Stimulated activated CD4-positive, alpha-beta T cell treated with anti-CD3 and anti-CD28 coated beads, Interleukin-2, amount 100 ng/mL, for 4 hours (primary cell): ENCODE measurements at places on chromosomes 7 and 10.

DNA sequence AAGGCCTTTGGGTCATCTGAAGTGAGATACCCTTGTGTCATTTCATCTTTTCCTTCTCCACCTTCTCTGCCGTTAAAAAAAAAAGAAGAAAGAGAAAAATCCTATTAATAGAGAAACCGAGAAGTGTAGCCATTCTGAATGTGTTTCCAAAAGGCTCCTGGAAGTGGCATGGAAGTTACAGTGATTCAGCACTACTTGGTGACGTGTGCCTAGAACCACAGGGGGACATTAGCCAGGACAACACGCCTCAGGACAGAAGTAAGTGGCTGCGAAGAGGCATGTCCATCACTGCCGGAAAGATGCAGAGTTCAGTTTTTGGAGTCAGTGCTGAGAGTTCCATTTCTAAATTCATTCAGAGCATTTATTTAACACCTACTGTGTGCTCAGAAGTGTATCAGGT, 6.3 kb downstream of the HTRA1 start:
- DNase-seq, result no peak

GRCh38 chr7:11935905-11936304, 103.9 kb upstream of the THSD7A start:
- DNase-seq, result no peak

DNA sequence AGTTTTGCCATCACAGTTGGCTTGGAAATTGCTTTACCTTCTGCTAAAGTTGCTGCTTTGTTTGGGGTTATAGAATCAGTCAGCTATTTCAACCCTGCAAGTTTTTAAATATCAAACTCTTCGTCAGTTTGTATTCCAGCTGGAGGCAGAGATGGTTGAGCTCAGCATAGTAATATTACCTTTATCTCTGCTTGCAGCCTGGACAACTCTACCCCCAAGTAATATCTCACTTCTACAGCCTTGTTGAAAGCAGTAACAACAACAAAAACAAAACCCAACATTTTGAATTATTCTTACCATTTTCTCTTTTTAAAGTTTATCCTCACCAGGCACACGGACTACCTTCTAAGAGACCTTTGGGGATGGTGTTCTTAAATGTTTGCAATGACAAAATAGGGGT, 239.1 kb upstream of the PHF14 start:
- no peak for DNase-seq

GRCh38 chr7:55016061-55016745, 2.6 kb upstream of the EGFR start:
- DNase-seq, result no peak

- no peak for DNase-seq
Measured at GRCh38 chr7:90025771-90026170, 128.5 kb upstream of the STEAP1 start.

- no peak for DNase-seq
Measured at GRCh38 chr10:105714728-105715127, 1073.6 kb downstream of the SORCS3 start.

DNA sequence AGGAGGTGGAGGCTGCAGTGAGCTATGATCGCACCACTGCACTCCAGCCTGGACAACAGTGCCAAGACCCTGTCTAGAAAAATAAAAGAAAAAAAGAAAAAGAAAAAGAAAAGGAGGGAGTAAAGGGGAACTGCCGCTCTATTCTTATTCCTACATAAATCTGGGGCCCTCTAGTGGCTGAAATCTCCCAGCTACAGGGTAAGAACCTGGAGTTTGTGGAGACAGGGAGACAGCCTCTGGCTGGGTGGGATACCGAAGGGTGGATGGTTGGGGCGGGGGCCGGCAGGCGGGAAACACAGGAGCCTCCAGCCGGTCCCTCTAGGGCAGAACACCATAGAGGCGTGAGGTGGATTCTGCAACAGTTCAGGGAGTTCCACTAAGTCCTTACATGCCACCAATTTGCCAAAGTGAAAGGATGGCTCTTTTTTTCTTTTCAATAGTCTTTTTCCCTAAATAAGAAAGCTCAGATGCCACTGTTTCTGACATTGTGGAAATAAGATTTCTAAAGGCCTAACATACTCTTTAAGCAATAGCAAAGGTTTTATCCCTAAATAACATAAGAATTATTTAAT, 117.3 kb downstream of the SVIL start:
- DNase-seq, result no peak

GRCh38 chr7:20713792-20714191, 72.9 kb downstream of the SP8 start:
- DNase-seq, result no peak

GRCh38 chr10:26310361-26310760, 93.8 kb downstream of the GAD2 start:
- DNase-seq, result no peak

DNA sequence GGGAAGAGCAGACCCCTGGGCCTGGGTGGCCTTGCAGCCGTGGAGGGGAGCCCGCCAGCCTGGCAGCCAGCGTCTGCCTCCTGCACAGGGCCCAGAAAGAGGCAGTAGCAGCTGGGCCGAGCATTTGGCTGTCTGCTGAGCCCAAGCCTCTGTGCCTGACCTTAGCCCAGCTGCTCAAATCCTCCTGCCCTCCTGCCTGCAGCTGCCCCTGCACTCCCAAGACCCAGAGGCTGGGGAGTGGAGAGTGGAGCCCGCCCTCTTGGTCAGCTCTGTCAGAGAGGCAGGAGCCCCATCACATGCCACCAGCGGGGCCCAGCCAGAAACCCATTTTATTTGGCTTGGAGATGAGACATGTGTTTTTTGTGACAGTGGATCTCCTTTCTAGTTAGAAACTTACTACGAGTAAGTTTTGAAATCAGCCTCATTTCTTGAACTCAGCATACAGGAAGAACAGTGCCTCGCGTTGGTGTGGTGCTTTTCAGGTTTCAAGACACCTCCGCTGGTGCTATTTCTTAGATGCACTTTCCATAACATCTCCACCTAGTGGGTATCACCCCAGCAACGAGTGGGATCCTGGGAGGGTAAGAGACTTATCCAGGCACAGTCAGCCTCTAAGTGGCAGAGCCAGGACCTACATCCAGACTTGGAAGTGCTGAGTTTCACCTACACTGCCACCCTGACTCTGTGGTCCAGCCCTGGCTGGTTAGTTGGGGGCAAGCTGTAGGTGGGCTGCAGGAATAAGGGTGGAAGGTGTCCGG, 477.1 kb downstream of the RPS24 start:
- DNase-seq, result no peak

- DNase-seq, result no peak
Measured at GRCh38 chr10:86712317-86712707, 44.0 kb downstream of the LDB3 start.

DNA sequence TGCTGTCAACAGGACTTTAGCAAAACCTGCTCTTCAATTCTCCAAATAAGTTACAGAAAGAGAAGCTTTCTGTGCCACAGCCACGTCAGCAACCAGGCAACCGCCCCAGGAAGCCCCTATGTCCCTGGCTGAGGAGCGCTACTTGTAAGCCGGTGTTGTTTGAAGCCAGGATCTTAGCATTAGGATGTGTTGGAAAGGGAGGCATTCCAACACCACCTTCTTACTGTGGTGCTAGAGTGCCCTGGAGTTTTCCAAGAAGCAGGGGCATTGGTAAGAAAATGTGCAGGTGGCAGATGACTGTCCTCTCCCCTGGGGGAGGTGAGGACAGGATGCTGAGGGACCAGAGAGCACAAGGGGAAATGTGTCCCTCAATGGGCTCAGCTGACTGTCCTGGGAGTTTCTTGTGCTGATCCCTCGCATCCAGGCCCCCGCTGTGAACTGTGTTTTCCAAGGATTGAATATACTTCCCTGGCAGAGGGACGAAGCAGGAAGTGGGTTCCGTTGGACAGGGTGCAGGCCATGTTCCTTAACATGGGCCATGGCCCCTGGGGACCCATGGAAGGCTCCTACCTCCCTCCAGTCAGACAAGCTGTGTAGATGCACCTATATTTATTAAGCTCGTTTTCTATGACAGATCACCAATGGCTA, 139.6 kb upstream of the GDF10 start:
- DNase-seq, result no peak

DNA sequence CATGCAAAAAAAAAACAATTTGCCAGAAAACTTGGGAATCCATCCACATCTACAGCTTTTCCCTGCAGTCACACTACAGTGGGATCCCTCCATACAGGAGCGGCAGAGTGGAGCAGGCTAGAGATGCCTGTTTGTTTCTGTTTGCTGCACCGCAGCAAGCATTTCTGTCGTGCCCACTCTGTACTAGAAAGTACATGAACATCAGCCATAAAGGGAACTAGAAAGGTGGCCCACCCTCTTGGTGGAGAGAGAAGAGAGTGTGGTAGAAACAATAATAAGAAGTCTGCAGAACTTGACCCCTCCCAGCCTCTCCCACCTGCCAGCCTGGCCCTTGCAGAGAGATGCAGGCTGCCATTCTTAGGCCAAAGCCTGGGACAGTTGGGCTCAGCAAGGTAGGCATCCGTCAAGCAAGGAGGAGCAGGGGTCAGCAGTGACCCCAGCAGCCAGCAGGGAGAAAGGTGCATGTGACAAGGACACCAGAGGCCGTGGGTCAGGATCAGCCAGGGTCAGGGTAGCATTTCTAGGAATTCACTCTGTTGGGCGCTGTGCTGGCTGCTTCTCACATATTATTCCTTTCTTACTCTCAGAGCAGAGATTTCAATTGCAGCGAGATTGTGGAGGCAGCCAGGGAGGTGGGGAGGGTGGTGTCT, 171.8 kb downstream of the EGFR start:
- DNase-seq, result no peak

DNA sequence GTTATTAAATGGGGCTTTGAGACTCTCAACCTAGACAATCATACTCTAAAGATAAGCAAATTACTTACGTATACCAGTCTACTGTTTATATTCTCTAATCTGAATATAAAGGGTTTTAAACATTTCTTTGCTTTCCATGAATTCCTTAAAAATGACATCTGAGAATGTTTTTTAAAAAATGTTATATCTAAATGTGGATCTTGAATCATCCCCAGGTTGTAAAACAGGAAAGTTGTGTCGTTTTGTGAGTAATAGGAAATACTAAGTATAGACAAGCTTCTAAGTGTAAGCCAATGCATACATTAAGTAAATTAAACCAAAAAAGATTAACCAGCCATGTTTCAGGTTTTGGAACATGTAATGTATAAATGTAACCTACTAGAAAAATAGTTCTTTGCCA, 26.8 kb downstream of the ADD3 start:
- no peak for DNase-seq

- DNase-seq, result no peak
Measured at GRCh38 chr10:14487488-14487883, 156.8 kb upstream of the FRMD4A start.

DNA sequence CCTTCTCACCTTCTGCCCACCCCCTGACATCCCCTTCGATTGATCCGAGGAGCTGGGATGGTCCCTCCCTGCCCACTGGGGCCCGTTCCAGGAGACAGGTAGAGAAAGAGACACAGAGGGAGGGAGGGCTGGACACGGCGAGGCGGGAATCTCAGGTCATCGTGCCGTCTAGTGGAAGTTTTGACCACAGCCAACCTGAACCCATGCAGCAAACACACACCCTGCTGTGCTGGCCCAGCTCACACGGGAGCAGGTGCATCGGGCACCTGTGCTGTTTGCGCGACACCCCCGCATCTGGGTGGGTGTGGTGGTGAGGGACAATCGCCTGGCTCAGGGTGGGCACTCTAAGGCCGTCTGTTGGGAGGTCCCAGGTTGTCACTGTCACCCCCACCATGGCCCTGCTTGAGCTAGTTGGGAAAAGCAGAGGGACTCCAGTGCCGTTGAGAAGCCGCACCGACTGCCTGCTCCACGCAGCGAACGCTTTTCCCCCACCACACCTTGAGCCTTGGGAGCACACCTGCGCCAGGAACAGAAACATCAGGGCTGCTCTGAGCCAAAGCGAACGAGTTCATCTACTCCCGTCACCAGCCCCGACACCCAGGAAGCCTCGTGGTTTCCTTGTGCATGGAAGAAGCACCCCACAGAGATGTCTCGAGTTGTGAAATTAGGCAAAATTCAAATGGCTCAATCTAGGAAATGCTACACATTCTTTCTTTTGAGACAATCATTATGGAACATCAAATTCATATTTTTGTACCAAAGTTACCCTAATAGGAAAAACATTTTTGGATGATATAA, 285.8 kb downstream of the DNAJB6 start:
- no peak for DNase-seq

DNA sequence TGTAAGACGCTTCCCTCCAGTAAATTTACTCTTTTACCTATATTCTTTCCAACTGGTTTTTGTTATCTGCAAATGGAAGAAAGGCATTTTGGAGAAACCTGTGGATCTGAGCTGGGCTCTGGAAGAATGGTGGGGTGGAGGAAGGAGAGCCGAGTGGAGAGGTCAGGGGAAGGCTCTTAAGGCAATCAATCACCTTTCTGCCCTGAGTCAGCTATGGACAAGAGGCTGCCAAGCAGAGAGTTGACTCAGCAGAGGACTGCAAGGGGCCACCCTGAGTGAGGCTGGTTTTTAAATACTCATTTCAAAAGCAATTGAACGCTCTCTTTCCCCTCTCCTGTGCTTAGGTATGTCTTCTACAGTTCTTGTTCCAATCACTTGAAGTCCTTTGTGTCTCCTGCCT, 81.8 kb downstream of the SPAG6 start:
- DNase-seq, result no peak

DNA sequence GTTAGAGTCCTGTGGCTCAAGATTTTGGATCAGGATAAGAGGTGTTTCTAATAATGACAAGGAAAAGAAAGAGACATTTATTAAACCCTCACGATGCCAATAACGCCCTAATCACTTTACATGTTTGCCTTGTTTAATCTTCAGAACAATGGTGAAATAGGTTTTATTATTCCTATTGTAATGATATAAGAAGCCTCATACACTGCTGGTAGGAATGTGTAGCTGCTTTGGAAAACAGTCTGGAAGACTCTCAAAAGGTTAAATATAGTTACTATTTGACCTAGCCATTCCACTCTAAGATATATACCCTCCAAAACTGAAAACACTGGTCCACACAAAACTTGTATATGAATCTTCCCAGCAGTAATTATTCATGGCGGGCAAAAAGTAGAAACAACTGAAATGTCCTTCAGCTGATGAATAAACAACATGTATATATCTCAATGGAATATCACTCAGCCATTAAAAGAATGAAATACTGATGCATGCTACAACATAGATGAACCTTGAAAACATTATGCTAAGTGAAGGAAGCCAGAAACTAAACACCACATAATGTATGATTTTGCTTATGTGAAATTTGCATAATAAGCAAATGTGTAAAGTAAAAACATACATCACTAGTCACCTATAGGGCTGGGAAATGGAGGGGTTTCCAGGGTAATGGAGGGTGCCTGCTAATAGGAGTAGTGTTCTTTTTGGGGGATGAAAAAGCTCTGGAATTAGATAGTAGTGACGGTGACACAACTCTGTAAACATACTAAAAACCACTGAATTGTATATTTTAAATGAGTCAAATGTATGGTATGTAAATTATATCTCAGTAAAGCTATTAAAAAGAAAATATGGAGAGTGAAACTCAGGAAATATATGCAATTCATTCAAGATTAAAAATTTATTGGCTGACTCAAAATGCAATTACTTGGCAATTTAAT, 76.9 kb upstream of the ANK3 start:
- DNase-seq, result no peak

GRCh38 chr7:30181736-30182522, 47.1 kb downstream of the MTURN start:
- DNase-seq, result no peak

- DNase-seq, result no peak
Measured at GRCh38 chr7:16889851-16890415, 8.2 kb upstream of the AGR3 start.
